CD4-positive, CD25-positive, alpha-beta regulatory T cell (primary cell): ENCODE measurements at places on chromosomes 6 and 20.

DNA sequence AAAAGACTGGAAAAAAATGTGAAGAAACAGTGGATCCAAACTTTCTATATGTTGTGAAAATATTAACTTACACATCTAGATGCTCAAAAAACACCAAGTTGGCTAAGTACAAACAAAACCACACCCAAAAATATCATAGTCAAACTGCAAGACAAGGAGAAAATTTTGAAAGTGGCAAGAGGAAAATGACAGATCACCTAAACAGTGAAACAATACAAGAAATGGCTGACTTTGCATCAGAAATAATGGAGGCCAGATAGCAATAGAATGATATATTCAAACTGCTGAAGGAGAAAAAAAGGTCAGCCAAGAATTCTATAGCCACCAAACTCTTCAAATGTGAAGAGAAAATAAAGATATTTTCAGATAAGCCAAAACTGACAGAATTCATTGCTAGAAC lies 22.4 kb upstream of the UST start:
- no peak for DNase-seq

GRCh38 chr6:45417436-45417835 lies 39.7 kb upstream of the SUPT3H start:
- no peak for DNase-seq

DNA sequence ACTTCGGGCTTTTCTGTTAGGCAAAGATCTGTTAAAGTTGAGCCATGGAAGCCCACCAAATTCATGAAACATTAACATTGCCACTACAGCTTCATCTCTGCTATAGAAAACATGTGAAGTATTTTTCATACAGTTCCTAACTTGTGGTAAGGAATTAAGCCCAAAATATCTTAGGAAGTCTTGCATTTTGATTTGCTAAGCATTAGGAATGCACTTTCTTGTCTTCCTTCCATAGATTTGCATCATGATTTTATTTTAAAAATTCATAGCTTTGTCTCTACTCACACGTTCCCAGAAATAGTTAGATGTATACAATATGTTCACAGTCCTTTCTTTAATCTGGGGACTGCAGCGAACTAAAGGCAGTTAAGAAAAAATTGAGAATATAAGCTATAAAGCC lies 325.6 kb downstream of the CENPW start:
- DNase-seq, result no peak

- no peak for DNase-seq
Observed at GRCh38 chr6:167140589-167141474, 16.9 kb downstream of the GPR31 start.

GRCh38 chr6:148405894-148406293 lies 63.3 kb downstream of the SASH1 start:
- no peak for DNase-seq

GRCh38 chr6:92892626-92893170 lies 526.7 kb downstream of the EPHA7 start:
- DNase-seq, result no peak

- no peak for DNase-seq
Observed at GRCh38 chr6:154161689-154162088, 122.6 kb downstream of the OPRM1 start.

DNA sequence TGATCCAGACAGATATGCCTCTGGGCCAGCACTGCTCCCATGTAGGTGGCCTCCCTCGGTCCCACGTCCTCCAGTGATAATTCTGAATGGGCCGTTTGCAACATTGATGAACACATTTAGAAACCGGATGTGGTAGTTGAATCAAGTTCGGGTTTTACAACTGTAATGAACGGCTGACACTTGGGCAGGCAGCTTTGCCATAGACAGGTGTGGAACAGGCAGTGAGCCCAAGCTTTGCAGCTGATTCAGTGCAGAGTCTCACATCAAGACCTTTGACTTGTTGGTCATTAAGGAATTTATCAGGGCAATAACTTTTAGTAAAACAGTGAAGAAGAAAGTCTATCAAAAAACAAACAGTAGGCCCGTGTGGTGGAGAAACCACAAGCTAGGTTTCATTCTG lies 466.6 kb upstream of the AGPAT4 start:
- DNase-seq, result no peak

DNA sequence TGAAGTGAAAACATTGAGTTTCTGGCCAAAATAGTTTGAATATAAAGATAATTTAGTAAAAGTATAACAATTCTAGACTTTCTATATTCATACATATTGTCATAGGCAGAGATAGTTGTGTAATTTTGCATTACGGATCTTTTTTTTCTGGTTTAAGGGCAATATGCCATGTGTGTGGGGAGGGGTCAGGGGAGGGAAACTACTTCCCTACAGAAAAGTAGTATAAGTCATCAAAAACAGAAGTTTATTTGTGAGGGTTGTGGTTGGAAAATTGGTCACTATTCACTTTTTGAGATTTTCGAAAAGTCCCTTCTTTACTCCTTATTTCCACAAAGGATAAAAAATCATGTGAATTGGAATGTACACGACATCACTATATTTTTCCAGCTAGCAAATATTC lies 288.2 kb upstream of the PREP start:
- no peak for DNase-seq

DNA sequence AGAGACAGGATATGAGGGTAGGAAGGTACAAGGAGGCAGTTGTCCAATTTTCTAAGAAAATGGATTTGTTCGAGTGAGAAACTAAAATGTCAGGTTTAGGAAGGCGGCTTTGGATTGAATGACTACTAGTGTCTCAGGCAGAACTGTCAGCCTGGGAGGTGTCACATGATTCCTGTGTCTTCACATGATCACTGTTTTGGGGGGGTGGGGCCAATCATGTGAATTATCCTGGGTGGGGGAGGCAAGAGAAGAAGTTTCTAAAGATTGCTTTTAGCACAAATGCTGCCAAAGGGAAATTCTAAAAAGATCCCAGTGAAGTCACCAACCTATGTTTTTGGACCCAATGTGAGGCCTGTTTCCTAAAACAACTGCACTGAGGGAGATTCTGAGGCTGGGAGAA lies 2.3 kb downstream of the SIRPA start:
- DNase-seq, result no peak
